ENCODE measurements at places on chromosomes 13 and 19.

GRCh38 chr13:46173656-46174055 lies 8.3 kb downstream of the LCP1 start:
- DNase-seq: no peak

DNA sequence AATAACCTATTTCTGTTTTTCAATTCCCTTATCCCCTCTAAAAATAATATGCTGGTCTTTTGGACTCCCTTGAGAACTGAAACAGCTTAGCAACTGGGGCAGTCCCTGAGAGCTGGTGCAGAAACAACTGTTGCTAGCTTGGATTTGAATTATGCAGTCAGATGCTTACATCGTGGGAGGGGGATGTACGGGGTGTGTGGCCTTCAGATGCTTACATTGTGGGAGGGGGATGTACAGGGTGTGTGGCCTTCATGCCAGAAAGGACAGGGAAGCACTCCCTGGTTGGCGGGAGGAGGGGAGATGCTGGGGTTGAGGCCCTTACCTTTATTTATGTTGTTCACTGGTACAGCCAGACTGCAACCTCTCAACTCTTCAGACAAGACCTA lies 25.6 kb downstream of the LRCH1 start:
- no peak for DNase-seq

- DNase-seq: no peak
Measured at GRCh38 chr13:109904218-109904617, 117.8 kb upstream of the IRS2 start.

GRCh38 chr13:109707742-109708617 lies 78.4 kb downstream of the IRS2 start:
- DNase-seq: no peak

- no peak for DNase-seq
Measured at GRCh38 chr13:41222259-41222852, 28.0 kb upstream of the KBTBD7 start.

- peak; percentile 39 for DNase-seq
Measured at GRCh38 chr13:41212881-41213280, 18.5 kb upstream of the KBTBD7 start.

- DNase-seq: no peak
Measured at GRCh38 chr13:50230662-50230978, 215.4 kb downstream of the KCNRG start.

DNA sequence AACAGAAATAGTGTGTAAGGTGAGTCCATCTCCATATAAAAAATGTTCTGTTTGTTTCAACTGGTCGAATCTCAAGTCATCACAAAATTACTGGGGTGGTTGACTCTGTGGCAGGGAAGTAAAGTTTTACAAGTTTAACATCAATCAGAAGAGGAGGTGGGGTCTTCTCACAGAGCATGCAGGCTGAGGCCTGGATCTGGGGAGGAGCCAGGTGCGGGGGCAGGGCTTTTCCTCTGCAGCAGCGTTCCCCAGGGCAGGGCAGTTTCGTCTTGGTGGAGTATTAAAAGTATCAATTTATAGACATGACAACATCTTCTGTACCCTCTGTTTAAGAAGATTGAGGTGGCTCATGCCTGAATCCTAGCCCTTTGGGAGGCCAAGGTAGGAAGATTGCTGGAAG lies 68.8 kb downstream of the SLC7A9 start:
- no peak for DNase-seq
